ENCODE measurements at places on chromosomes 2 and 18.
A peak's percentile ranks its signal among the peaks of the same experiment; 100 is the strongest.

GRCh38 chr2:208077276-208077675 lies 47.0 kb downstream of the CRYGD start:
- no peak for DNase-seq

GRCh38 chr2:33426666-33427231 lies 49.7 kb upstream of the RASGRP3 start:
- DNase-seq, result no peak

- no peak for DNase-seq
These were observed 4.6 kb upstream of the RNF181 start for GRCh38 chr2:85590950-85591349.

- DNase-seq, result peak; percentile 87
These were observed 122.7 kb downstream of the TWIST2 start for GRCh38 chr2:238970553-238971081.

DNA sequence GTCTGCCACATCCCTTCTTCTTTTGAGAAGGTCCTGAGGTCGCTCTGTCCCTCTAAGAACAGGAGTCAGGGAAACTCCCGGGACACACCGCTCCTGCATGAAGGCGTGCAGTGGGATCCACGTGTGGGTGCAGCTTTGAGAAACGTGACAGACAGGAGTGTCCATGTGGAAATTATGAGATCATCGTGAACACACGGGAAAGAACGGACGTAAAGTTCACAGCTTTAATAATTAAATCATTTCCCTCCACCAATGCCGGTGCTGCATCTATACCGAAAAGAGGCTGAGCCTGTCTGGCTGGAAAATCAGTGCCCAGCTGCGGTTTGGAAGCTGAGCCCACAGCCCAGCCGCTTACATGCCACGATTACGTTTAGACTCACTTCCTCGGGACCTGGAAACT lies 372.4 kb upstream of the SALL3 start:
- DNase-seq, result no peak

- DNase-seq, result no peak
These were observed 40.3 kb upstream of the MGAT4A start for GRCh38 chr2:98771264-98771663.

- no peak for DNase-seq
These were observed 707.4 kb upstream of the CDH2 start for GRCh38 chr18:28884304-28884703.

GRCh38 chr2:227472265-227473121 lies 537 bp downstream of the AGFG1 start:
- DNase-seq, result peak; percentile 78

DNA sequence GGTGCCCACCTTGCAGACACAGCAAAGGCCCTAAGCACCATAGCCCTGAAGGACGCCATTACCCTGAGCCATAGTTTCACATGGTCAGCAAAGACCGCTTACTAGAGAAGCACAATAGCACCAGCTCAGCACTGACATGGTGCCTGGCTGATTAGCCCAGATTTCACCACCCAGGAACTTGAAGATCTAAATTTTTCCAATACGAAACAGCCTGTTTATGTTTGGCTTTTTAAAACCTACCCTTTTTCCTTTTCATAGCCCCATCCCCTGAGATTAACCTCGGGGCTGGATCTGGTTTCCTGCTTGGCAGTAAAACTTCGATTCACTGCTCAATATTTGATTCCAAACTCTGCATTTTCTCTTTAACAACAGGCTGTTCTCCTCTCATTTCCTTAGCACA lies 158.5 kb upstream of the PID1 start:
- DNase-seq, result no peak

GRCh38 chr2:21217442-21217841 lies 93.7 kb downstream of the TDRD15 start:
- no peak for DNase-seq

GRCh38 chr2:149487189-149487588 lies 100.4 kb downstream of the MMADHC start:
- no peak for DNase-seq

GRCh38 chr2:121147766-121148165 lies 137.2 kb downstream of the TFCP2L1 start:
- no peak for DNase-seq

DNA sequence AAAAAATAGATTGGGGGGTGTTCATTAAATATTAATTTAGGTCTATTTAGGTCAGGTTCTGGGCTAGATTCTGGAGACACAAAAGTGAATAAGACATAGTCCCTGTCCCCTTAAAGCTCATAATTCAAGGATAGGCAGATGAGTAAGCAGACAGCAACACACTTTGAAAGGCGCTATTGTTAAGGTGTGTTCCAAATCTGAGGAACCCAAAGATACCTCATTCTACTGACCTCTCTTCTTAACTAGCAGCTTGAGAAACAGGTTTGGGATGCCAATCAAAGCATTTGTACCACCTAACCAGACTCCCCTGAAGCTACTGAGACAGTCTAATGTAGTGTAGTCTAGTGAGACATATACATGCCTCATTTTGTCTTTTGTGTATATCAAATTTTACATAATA lies 34.8 kb downstream of the SEMA4F start:
- DNase-seq, result no peak

Measured in GM13977 (cell line).